ENCODE measurements at places on chromosomes 1 and 21.

- DNase-seq, result no peak
Measured at GRCh38 chr1:2466270-2466665, 9.8 kb upstream of the PLCH2 start.

GRCh38 chr21:38965910-38966504, 160.3 kb downstream of the ETS2 start:
- DNase-seq, result no peak

DNA sequence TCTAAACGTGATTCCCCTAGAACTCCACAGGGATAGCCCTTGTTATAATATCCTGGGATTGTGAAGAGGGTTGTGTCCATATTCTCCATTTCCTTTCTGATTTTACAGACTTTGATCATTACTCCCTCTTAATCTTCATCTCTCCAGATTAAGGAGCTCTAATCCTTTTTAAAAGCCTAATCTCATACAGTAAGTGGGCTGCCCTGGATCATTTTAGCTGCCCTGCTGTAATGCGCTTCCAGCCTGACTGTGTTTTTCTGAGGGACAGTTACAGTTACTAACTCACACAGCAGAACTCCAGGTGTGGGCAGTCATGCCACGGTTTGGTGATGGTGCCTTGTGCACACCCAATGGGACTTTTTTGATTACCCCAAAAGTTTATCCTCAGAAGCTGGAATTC, 33.5 kb downstream of the PROX1 start:
- no peak for DNase-seq

DNA sequence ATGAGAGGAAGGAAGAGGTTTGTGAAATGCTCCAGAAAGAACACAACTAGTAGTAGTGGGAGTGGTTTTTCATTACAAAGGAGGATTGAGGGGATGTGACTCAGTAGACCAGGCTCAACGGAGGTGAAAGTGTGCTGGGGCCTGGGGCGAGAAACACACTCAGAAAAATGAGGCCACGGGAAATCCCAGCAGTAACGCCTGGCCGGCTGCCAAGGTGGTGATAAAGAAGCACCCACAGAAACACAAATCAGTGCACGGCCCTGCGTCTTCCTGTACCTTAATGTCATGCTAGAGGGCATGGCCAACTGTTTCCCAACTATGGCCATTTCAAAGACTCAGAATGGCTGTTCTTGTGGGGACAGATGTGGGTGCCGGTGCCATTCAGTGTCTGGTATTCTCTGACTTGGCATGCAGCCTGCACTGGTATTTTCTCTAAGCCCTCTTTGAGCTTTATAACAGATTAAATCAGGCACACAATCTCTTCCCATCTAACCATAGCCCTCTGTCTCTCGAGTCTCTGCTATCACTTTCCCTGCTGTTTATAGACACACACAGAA, 38.2 kb downstream of the URB2 start:
- peak; percentile 54 for DNase-seq

All from keratinocyte (primary cell).